T-helper 1 cell (primary cell): ENCODE measurements at places on chromosomes 2 and 18.

- DNase-seq, result no peak
These were observed 25.1 kb downstream of the BAZ2B start for GRCh38 chr2:159591221-159591620.

DNA sequence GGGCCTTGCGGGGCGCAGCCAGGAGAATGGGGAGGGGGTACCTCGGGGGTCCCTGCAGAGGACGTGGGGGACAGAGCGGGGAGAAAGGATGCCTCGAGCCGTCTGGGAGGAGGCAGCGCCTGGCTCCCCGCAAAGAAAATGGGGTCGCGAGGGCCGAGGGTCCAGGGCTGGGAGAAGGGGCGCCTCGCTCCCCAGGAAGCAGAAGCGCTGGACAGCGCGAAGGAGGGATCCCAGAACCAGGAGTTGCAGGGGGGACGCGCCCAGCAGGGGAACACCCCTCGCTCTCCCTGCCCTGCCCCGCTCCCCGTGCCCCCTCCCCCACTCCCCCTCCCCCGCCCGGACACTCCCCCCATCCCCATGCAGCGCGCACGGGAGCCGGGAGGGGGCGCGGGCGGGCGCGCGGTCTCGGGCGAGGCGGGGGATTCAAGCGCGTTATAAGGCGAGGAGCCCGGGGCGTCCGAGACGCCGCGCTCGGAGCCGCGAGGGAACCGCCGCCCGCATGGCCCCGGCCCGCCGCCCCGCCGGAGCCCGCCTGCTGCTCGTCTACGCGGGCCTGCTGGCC is at the start of gene ERFE:
TSS of gene ERFE (plus strand) at position 462 of the 562 bp plus-strand sequence. CDS start at position 500, 38 bp downstream.
- peak; percentile 35 for DNase-seq

GRCh38 chr2:239299218-239299939 is 101.4 kb downstream of the HDAC4 start:
- no peak for DNase-seq

DNA sequence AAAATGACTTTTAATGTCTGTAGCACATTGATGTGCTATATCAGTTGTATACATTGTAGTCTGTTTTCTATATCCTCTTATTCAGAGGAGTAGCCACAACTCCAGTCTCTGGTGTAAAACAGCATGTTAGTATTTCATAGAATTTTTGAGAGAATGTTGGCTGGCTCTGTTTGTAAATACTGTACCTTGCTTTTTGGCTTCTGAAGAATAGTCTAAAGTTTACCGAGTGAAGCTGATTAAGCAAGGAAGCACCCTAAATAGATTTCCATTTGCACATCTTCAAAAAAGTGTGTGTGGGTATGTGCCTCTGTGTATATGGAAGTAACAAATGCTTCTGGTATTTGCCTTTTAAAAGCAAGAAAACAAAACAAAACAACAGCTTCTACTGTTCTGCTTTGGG is 50.5 kb downstream of the MAP4K4 start:
- no peak for DNase-seq

DNA sequence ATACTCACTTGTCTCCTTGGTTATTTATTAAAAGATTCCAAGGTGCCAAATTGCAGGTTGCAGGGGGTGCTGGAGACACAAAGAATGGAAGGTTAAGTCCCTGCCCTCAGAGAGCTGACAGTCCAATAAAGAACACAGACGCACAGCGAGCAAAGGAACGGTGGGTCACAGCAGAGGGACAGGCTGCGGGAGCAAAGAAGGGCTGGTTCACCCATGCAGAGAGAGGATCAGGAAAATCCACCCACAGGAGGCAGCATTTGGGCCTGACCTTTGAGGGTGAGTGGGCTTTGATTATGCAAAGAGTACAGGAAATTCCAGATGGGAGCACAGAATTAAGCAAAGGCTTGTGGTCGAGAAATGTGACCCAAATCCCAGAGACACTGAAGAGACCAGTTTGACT is 45.0 kb downstream of the ZBTB7C start:
- no peak for DNase-seq

- peak; percentile 54 for DNase-seq
These were observed 98.0 kb downstream of the ANKRD44 start for GRCh38 chr2:197212344-197213262.

GRCh38 chr18:12076424-12077140 is 17.1 kb upstream of the ANKRD62 start:
- DNase-seq, result no peak

DNA sequence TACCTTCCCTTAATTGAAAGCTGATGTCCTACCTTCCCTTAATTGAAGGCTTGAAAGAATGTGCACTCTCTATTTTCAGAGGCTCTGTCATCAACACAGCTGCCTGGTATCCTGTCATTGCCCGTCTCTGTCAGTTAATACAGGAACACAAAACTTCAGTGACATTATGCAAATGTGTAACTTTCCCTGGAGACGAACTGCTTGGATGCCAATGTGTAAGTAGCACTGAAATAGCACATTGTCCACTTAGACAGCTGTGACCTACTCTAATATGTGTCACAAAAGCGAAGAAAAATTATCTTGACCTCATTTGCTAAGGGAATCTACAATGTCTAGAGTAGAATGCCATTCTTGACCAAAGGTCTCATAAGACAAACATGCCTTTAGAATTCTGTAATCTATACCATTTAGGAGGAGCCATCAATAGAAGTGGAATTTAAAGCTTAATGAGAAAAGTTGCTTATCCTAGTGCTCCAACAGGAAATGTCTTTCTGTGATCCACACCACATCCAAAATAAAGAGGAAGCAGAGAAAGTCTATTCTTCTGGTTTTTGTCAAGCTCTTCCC is 138.1 kb downstream of the BARD1 start:
- DNase-seq, result no peak

GRCh38 chr2:196696423-196697079 is 57.0 kb downstream of the CCDC150 start:
- DNase-seq, result no peak

GRCh38 chr2:117273009-117273671 is 541.4 kb upstream of the DDX18 start:
- no peak for DNase-seq

DNA sequence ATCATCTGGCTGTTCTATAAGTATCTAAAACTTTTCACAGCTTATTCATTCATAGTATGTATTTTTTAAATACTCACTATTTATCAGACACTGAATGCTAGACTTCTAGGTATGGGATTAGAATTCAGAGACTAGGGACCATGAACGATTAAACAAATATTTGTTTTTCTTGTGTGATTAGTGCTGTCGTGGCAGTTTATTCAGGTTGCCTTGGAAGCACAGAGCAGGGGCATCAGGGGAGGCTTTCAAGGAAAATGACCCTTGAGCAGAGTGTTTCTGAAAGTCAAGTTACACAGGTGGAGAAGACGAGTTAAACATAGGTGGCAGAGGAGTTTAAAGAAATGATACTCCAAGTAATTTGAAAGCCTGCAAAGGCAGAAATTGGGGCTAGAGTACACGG is 5.7 kb downstream of the SPOPL start:
- no peak for DNase-seq
